ENCODE measurements at places on chromosomes 3 and 15.

GRCh38 chr3:129892857-129893580 is 492 bp downstream of the TMCC1 start:
- DNase-seq, result no peak

GRCh38 chr15:70947351-70948335 is 55.0 kb downstream of the LRRC49 start:
- DNase-seq, result no peak

DNA sequence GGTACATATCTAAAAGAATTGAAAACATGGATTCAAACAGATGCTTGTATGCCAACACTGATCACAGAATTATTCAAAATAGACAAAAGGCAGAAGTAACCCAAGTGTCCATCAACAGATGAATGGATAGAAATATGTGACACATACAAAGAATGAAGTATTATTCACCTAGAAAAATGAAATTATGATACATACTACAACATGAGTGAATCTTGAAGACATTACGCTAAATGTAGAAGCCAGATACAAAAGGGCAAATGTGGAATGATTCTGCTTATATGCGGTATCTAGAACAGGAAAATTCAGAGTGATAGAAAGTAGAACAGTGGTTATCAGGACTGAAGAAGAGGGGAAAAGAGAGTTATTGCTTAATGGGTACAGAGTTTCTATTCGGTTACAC is 26.2 kb upstream of the SLC12A8 start:
- DNase-seq, result no peak

- DNase-seq, result no peak
Observed at GRCh38 chr15:25635191-25635590, 196.4 kb upstream of the UBE3A start.

DNA sequence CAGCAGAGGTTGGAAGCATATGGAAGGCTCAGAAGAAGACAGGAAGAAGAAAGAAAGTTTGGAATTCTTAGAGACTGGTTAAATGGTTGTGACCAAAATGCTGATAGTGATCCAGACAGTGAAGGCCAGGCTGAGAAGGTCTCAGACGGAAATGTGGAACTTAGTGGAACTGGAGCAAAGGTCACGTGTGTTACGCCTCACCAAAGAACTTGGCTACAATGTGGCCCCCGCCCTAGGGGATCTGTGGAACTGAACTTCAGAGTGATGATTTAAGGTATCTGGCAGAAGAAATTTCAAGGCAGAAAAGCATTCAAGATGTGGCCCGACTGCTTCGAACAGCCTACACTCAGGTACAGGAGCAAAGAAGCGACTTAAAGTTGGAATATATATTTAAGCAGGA is 83.1 kb downstream of the MYO5A start:
- DNase-seq, result no peak

DNA sequence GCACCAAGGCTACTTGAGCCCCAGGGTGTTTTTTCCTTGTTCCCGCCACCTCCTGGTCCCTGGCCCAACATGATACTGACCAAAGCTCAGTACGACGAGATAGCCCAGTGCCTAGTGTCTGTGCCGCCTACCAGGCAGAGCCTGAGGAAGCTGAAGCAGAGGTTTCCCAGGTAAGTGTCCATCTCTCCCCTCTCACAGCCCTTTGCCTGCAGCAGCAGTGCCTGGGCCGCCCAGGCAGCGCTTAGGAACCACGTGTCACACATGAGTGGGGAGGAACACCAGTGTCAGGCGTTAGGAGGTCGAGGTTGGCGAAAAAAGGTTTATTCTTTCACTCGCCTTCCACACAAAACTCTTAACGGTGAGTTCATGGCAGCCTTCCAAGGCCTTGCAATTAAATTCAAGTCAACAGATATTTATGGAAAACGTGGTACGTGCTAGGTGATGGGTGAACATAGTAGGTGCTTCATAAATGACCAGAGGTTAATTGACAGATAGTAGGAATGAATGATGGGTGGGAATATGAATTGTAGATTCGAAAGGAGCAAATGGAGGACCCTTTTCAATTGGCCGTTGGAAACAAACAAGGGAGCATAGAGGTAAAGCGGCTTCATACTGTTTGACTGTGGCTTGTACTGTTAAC is 486 bp downstream of the CDIN1 start:
- DNase-seq, result no peak

- DNase-seq, result no peak
Observed at GRCh38 chr3:131619821-131620220, 117.0 kb upstream of the MRPL3 start.

DNA sequence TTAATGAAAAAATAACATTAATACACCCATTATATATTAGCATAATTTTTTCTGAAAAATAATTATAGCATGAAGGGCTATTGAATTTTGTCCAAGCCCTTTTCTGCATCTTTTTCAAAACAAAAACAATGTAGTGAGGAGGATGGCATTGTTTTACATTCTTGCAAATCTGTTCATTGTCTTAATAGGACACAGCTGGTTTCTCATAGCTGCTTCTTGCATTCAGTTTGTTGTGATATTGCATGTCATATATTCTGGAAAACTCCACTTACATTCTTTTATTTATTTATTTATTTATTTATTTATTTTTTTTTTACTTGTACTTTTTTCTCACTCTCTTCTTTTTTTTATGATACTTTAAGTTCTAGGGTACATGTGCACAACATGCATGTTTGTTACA is 107.4 kb downstream of the NR1D2 start:
- DNase-seq, result no peak

GRCh38 chr3:40308725-40309417 is 636 bp upstream of the EIF1B start:
- no peak for DNase-seq

GRCh38 chr3:41502481-41502880 is 303.2 kb downstream of the CTNNB1 start:
- DNase-seq, result no peak

DNA sequence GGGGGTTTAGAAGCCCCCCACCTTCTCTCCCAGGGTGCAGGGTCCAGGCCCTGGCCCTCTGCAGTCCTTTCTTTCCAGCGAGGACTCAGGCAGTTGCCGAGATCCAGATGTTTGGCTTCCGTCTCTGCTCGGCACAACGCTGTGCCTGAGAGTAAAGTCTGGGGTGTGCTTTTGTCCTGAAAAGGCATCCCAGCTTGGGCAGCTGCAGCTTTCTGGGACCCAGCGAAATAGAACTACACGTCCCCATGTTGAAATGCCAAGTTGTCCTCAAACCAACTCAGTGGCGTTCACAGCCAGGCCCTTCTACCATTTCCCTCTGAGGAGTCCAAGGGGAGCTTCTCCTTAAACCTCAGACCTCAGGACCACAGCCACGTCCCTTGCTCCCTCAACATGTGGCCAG is 23.1 kb downstream of the FGD5 start:
- DNase-seq, result no peak
